ENCODE measurements at places on chromosomes 16 and 17.

GRCh38 chr16:77169650-77170236 is 21.2 kb upstream of the MON1B start:
- DNase-seq = peak; percentile 53

GRCh38 chr16:14576532-14576931 is 53.5 kb downstream of the PARN start:
- no peak for DNase-seq

- peak; percentile 65 for DNase-seq
These were observed 47.9 kb downstream of the SETD6 start for GRCh38 chr16:58563235-58563634.

GRCh38 chr16:81357711-81358260 is 43.0 kb downstream of the GAN start:
- DNase-seq = no peak

GRCh38 chr17:49928837-49929475 is 40.0 kb upstream of the DLX4 start:
- no peak for DNase-seq

DNA sequence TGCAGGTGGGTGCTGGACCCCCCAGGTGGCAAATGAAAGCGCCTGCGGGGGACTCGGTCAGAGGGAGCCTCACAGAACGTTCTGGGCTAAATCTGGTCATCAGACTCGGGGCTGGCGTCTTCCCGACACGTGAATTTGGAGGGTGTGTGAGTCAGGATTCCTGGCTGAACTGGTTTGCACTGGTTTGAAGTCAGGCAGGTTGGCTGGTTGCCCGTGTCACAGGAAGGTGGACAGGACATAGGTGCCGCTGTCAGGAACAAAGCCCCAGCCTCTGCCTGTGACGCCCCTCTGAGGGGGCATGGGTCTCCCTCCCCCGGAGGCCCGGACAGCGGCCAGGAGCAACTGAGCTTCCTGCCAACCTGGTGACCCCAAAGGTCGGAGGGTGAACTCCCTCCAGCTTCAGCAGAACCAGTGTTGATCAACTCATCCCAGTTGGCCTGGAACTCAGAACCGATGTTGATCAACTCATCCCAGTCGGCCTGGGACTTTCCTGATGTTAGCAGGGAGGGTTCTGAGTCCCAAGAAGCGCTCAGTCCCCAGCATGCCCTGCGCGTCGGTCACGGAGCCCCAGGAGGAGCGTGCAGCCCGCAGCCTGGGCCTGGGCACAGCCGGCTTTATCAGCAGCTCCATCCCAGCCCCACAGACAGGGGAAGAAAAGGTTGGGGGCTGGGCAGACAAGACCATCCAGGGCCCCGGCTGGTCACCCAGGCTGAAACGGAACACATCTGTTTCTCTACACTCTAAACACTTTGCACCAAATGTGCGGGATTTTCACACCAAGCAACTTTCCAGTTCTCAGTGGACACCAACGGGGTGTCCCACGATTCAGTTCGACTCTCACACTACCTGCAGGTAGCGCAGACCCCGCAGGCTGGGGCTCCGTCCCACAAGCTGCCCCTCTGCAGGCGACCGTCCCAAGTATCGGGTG is 14.4 kb upstream of the METRNL start:
- DNase-seq = no peak

- DNase-seq = peak; percentile 30
These were observed 525.2 kb upstream of the PSMD7 start for GRCh38 chr16:73771196-73772064.

- DNase-seq = no peak
These were observed 29.0 kb downstream of the RAB11FIP3 start for GRCh38 chr16:454397-454940.

GRCh38 chr16:66886321-66886720 is 6.0 kb downstream of the PDP2 start:
- peak; percentile 37 for DNase-seq

DNA sequence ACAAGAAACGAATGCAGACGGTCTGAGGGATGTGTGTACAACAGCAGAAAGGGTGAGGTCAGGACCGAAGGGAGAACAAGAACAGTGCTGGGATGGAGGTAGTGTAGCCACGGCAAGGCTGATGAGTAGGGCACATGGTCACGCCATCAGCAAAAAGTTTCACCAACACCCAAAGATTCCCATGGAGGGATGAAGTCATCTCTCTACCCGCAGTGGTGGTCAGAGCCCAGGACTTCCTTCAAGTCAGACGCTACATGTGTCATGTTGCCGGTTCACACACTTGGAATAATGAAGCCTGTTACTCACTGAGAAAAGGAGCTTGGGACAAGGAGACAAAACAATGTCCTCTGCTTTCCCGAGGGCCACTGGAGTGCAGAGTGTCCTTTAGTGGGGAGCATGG is 79.7 kb downstream of the SALL1 start:
- no peak for DNase-seq

- DNase-seq = no peak
These were observed 29.9 kb upstream of the IRX6 start for GRCh38 chr16:55294129-55294528.

DNA sequence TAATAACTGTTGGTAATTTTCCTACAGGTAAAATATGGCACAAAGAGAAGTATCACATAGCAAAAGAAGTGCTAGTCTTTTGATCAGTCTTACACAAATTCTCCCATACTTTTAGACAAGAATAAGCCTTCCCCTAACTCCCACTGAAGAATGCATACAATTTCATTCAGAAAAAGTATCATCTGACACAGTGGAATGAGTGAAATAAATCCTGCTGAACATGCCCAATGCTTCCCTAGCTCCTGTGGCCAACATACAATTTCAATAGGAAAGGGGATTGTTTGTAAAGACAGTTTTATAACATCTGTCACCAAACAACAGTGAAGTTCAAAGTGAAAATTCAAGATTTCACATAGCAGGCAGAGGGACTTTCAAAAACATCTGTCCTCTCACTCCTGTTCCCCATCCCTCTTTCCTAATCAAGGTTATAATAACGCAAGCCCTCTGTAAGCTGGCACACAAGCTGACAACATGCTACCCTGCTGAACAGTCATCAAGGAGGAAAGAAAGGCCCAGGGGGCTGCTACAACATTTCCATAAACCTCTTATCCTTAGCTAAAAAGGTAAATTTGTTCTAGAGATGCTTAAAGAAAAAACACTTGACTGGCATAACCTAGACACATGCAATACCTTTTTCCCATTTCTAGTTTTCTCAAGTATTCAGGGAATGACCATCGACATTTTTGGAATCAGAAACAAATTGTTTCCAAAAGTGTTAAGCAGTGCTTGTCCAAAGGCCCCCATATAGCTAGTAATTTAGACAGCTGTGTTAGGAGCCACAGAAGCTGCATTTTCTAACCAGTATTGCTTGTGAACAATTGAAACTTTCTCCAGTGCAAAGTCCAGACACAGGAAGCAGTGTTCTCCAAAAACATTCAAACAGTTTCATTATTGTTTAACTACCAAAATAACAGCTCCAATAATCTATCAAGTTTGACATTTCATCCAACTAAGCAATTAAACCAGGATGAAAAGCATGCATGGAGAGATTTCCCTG is 11.5 kb upstream of the RFFL start:
- no peak for DNase-seq

GRCh38 chr16:11047057-11047456 is 102.7 kb downstream of the CLEC16A start:
- DNase-seq = no peak

DNA sequence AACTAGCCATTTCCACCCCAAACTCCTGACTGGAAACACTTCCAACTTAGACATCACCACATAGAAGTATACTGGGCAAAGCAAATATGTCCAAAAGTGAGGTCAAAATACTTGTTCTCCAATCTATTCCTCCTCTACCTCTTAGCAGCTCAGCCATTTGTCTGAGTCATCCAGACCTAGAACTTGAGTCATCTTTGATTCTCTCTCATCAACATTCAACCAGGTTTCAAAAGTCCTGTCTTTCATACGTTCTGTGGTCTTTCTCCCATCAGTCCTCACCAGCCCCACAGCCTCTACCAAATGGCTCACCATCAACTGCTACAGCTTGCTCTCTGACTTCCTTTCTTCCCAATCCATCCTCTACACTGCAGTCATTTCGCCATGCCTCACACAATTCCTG is 6.8 kb downstream of the ANKFY1 start:
- DNase-seq = no peak

GRCh38 chr16:51391798-51392511 is 240.9 kb upstream of the SALL1 start:
- DNase-seq = peak; percentile 28

GRCh38 chr17:17314501-17315071 is 11.4 kb downstream of the NT5M start:
- no peak for DNase-seq

- DNase-seq = no peak
These were observed 54.1 kb downstream of the TNFRSF13B start for GRCh38 chr17:16917671-16918394.

GRCh38 chr17:80071116-80071841 is 30.1 kb upstream of the GAA start:
- peak; percentile 88 for DNase-seq

DNA sequence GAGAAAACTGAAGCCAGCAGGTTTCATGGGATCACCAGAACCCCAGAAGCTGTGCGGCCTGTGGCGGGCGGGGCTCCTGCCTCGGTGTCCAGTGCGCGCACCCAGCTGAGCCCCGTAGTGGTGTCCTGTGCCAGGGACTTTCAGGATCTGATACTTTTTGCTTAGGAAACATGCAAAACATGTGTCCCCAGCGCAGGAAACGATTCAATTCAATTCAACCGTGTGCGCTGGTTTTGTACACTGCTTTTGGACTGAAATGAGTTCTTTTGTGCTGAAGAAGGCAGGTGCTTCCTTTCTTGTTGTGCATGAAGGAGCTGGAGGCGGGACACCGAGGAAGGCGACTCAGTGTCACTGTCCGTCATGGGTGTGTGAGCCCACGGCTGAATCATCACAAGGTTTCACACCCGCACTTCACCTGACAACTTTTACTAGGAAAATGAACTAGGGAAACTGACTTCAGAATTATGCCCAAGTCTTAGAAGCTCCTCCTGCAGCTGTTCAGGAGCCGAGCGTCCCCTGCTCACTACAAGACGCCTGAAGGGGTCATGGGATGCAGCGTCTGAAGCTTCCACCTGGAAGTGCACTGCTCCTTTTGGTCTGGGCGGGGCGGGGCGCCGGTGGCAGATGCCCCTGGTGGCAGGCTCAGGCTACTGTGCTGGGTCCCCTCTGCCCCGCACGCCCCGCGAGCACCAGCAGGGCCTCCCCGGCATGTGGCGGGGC is 31.4 kb upstream of the ZNF750 start:
- no peak for DNase-seq

GRCh38 chr17:43599835-43600234 is 53.7 kb upstream of the ETV4 start:
- peak; percentile 49 for DNase-seq

DNA sequence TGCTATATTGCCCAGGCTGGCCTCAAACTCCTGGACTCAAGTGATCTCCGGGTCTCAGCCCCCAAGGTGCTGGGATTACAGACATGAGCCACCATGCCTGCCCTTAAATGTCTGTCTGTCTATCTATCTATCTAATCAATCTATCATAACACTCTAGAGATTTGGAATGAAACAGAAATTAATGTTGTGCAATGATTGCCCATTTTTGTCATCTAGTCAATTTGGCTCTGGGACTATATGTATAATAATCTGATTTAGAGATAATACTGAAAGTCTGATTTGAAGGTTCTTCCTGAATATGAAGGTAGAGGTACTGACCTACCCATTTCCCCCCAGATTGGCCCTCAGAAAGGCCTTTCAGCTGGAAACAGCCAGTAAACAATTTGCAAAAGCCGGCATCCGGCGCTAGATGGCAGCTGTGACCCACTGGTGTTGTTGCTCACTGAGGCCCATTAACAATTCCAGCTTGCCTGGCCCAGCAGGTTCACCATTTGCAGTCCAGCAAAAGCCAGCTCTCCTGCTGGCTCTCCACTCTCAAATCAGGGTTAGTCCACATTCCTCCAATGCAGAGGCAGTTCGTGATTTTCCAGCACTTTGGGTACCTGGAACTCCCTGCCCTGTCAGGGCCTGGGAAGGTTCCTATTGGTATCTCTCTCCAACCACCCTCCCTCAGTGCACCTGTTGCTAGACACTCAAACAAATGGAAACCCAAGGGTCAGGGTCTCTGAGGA is 22.9 kb upstream of the C16orf87 start:
- DNase-seq = peak; percentile 87

DNA sequence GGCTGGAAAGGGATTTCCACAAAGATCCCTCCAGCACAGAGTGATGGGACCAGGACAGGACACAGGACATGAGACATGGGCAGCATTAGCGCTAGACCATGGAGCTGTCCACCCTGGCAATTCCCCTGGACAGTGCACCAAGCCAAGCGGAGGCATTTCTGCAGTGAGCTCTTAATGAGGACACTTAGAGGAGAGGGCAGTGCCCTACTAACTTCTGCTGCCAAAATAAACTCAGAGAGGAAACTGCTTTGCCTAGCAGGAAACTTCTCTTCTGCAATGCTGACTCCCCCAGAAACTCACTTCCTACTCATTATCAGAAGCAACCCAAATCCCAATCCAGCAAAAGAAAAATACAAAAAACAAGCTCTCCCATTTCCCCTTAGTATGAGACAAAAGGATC is 119.2 kb downstream of the HS3ST2 start:
- no peak for DNase-seq

DNA sequence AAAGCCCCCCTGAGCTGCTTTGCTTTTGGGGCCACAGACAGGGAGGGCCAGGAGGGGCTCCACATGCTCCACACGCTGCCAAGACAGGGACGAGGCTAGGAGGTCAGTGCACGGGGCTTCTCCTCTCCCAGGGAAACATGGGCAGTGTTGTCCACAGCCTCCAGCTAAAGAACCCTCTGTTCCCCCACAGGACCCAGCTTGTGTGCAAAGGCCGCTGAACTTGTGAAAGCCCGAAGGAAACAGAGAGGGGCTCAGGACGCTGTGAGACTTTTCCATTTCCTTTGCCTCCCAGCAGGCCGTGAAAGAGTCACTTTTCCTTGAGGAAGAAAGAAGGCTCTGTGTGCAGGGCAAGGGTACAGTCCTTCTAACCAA is 9.7 kb downstream of the CDRT4 start:
- no peak for DNase-seq

DNA sequence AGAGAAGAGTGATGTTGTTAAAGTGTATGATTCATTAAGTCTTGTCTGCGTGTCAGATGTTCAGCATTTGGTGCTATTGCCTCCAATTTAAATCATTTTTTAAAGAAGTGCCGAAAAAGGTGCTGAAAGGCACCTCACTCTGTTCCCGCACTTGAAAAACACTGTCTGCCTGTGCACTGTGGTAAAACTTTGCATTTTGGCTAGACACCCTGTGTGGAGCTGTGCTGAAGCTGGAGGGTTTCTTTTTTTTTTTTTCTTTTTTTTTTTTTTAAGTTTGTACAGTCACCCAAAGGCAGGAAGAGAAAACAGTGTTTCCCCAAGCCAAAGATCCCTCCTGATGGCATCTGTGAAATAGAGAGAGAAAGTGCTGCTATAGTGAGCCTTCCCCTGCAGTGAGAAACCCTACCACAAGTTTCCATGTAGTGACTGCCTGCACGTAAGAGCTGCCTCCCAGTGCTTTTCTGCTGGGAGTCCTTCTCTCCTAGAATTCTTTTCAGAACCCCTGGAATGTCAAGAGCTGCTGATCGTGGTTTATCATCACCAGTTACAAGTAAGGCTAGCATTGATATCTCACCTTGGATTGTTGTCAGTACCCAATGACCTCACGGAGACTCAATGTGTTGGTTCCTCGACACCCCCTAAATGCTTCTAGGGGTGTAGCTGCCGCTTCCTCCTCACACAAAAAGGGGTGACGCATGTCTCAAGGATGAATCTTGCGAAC is 116.0 kb upstream of the SOX9 start:
- peak; percentile 66 for DNase-seq

GRCh38 chr16:86476956-86477534 is 33.3 kb upstream of the FOXF1 start:
- DNase-seq = no peak
